Karpas-422 (cell line): ENCODE measurements at places on chromosomes 12 and 14. TPM values are rescaled to one million over a fixed set of nuclear protein-coding genes. Genes with fewer than 3 reads are reported as not detected.

GZMB gene
- total RNA-seq: not detected in 2 replicates

SDS gene
- total RNA-seq: not detected in 2 replicates

SLCO1B3 gene
- total RNA-seq: not detected in 2 replicates

FIGNL2 gene
- not detected in 2 replicates for total RNA-seq

LRFN5 gene
- not detected in 2 replicates for total RNA-seq

PDZRN4 gene
- 2.4 and 3.6 TPM in 2 replicates for total RNA-seq

KRT77 gene
- total RNA-seq: not detected in 2 replicates

DNA sequence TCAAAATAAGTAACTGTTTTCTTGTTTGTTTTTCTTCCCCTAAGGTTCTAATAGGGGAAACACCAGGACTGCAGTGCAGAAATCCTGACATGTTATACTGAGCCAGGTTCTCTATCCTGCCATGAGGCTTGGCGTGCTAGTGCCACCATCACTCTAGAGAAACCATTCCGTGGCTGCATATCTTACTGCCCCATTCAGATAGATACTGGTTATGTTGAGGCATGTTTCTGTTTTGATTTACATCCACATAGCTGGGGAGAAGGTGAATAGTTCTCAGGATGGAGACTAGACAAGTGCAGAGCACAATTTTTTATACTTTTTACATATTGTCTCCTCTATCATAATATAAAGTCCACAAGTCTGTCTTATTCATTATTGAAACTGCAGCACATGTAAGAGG, 11.5 kb downstream of the MAGOHB start:
- H3K4me1 ChIP-seq: no peaks in the 10 kb centered on the region
- peaks cover 28% of the 10 kb centered on the region; the same call in 1 of the 2 replicates for H3K36me3 ChIP-seq
- no peaks in the 10 kb centered on the region for H3K27me3 ChIP-seq
- DNase-seq: no peak
- H3K4me3 ChIP-seq: no peak overlapping the region
- H3K27ac ChIP-seq: no peak overlapping the region

DNA sequence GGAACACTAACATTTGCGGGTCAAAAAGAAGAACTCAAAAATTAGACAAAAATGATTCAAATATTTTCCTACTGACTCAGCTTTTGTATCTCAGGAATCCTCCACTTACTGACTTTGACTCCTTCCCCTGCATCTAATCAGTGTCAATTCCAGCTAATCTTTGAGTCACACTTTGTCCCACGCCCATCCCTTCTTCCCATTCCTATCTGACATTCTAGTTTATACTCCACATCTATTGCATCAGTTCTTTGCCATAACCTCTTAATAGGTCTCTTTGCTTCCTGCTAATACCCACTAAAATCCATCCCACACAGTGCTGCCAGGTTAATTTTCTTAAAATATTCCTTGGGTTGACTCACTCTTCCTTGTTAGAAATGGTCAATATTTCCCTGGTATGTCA, 19.1 kb downstream of the BBS10 start:
- H3K27ac ChIP-seq: no peak overlapping the region
- no peak overlapping the region for H3K4me3 ChIP-seq
- H3K27me3 ChIP-seq: no peaks in the 10 kb centered on the region
- DNase-seq: no peak
- H3K4me1 ChIP-seq: no peaks in the 10 kb centered on the region
- no peaks in the 10 kb centered on the region for H3K36me3 ChIP-seq

DNA sequence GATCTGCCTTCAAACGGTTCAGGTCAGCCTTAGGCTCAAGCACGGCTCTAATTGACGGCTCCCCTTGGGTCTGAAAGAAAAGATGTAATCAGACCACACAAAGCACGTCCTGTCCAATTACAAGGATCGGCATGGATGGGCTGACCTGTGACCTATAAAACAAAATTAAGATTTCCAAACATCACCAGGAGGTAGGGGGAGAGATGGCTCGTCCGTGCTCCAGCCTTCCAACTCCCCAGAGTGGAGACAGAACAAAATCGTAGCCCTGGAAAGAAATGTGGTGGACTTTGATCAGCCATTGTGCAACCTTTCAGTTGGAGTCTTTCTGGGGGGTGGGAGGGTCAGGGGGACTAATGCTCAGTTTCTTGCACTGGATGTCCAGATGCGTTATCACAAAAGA, 226.6 kb upstream of the DIO3 start:
- H3K36me3 ChIP-seq: no peaks in the 10 kb centered on the region
- H3K4me3 ChIP-seq: no peak overlapping the region
- H3K27me3 ChIP-seq: no peaks in the 10 kb centered on the region
- no peak for DNase-seq

GRCh38 chr12:9673404-9674225, 4.1 kb downstream of the CLEC2D start:
- H3K27ac ChIP-seq: no peak overlapping the region
- no peak overlapping the region for H3K4me3 ChIP-seq
- peaks cover 5% of the 10 kb centered on the region for H3K4me1 ChIP-seq
- DNase-seq: no peak
- H3K27me3 ChIP-seq: no peaks in the 10 kb centered on the region

DNA sequence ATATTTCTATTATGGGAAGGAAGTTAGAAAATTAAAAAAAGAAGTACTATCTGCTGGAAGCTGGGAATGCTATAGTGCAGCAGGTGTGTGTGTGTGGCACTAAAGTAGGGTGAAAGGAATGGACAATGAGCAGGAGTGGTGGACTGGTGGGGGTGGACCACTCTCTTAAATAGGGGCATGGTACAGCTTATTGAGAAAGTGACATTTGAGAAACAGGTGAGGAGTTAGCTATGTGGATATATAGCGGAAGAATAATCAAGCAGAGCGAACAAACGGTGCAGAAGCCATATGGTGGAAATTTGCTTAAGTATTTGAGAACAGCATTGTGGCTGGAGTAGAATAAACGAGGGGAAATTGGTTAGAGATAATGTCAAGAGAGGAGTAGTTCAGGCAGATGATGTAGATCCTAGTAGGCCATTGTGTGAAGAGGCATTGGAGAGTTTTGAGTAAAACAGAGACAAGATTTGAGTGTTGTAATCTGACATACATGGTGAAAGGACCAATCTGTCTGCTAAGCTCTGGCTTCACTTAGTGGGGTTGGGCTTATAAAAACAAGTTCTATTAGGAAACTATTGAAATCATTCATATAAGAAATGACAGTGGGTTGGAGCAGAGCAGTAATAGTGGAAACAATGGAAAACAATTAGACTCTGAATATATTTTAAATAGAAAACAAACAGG, 149.2 kb upstream of the SYT10 start:
- no peak overlapping the region for H3K27ac ChIP-seq
- no peak overlapping the region for H3K4me3 ChIP-seq
- no peak for DNase-seq
- no peaks in the 10 kb centered on the region for H3K4me1 ChIP-seq

- no peak for DNase-seq
- H3K27me3 ChIP-seq: no peaks in the 10 kb centered on the region
- H3K4me1 ChIP-seq: no peaks in the 10 kb centered on the region
- H3K4me3 ChIP-seq: no peak overlapping the region
Measured at GRCh38 chr12:10567813-10568212, 45.6 kb downstream of the MAGOHB start.

- H3K27me3 ChIP-seq: no peaks in the 10 kb centered on the region
- H3K27ac ChIP-seq: no peak overlapping the region
- no peak for DNase-seq
- no peak overlapping the region for H3K4me3 ChIP-seq
- H3K4me1 ChIP-seq: no peaks in the 10 kb centered on the region
Measured at GRCh38 chr12:27618836-27619235, 77.4 kb upstream of the REP15 start.

- no peak overlapping the region for H3K4me3 ChIP-seq
- H3K27ac ChIP-seq: peak overlapping the region; percentile 91; the same call in 1 of the 2 replicates
- H3K27me3 ChIP-seq: no peaks in the 10 kb centered on the region
- H3K36me3 ChIP-seq: no peaks in the 10 kb centered on the region
Measured at GRCh38 chr14:67510836-67511235, 22.3 kb upstream of the PLEKHH1 start.

DNA sequence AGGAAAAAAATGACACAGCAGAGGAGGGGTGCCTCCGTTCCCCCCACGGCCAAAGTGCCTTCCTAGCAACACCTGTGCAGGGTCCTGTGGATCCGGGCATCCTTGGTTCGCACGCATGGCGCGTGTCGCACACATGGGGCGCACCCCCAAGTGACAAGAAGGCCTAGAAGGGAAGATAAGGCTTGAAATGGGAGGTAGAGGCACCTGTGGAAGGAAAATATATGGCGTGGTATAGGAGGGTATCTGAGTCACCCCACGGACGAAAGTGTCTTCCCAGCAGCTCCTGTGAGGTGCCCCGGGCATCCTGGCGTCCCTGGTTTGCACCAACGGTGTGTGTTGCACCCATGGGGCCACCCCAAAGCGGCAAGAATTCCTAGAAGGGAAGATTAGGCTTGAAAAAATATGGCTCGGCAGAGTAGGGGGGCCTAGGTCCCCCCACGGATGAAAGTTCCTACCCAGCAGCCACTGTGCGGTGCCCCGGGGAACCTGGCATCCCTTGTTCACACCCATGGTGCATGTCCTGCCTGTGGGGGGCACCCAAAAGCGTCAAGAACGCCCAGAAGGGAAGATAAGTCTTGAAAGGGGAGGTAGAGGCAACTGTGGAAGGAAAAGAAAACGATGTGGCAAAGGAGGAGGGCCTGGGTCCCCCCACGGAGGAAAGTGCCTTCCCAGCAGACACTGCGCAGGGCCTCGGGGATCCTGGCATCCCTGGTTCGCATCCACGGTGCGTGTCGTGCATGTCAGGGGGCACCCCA, 280.0 kb downstream of the ALG10 start:
- no peaks in the 10 kb centered on the region for H3K27me3 ChIP-seq
- H3K4me3 ChIP-seq: no peak overlapping the region
- H3K4me1 ChIP-seq: no peaks in the 10 kb centered on the region
- no peak for DNase-seq
- H3K36me3 ChIP-seq: no peaks in the 10 kb centered on the region
- H3K27ac ChIP-seq: no peak overlapping the region

GRCh38 chr12:69324797-69325466, 23.2 kb upstream of the LYZ start:
- H3K36me3 ChIP-seq: no peaks in the 10 kb centered on the region
- no peak overlapping the region for H3K27ac ChIP-seq
- H3K4me3 ChIP-seq: no peak overlapping the region
- no peaks in the 10 kb centered on the region; the same call in 1 of the 2 replicates for H3K27me3 ChIP-seq
- H3K4me1 ChIP-seq: peaks cover 32% of the 10 kb centered on the region

DNA sequence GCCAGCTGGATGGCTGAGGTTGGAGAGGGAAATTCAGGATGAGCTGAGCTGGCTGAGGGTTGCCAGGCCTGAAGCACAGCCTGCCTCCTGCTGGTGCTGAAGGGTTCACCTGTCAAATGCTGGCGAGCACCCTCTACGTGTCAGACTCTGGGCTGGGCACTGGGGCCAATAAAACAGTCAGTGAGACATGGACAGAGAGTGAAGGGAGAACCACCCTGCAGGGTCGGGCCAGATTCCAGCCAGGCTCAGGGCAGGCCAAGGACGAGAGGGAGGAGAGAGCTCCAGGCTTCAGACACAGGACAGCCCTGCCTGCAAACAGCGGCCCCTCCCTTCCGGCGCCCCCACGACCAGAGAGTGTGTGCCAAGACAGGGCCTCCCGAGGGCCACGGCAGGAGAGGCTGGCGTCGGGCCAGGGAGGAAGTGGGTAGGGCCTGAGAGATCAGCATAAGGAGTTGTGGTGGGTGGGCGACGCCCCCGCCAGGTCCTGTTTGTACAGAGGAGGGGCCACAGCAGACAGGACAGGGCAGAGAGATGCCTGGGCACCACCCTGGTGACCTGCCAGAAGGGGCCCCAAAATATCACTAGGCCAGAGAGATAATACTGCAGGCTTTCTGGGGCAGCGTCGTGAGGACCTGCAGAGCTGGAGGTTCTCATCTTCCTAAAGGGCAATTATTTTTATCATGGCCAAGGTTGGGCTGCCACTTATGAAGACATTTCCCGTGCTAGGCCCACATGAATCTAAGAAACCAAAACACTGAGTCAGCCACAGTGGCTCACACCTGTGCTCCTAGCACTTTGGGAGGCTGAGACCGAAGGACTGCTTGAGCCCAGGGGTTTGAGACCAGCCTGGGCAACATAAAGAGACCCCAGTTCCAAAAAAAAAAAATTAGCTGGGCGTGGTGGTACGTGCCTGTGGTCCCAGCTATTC, 73.1 kb upstream of the GPR68 start:
- peak overlapping the region; percentile 34 for H3K27ac ChIP-seq
- peaks cover 45% of the 10 kb centered on the region for H3K4me1 ChIP-seq
- H3K4me3 ChIP-seq: no peak overlapping the region
- H3K36me3 ChIP-seq: peaks cover 18% of the 10 kb centered on the region; the same call in 1 of the 2 replicates

DNA sequence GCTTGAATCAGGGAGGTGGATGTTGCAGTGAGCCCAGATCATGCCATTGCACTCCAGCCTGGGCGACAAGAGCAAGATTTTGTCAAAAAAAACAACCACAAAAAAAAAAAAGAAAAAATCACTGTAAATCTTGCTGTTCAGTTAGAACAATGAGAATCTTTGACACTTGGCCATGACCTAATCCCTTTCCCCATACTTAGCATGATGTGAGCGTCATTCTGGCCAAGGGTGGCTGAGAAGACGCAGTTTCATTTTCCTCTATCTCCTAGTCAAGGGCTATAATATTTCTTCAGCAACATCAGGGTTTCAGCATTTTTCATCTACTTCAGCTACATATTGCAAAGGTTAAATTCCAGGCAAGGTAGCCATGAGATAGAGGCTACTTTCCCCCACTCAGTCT, 599.4 kb upstream of the MDGA2 start:
- DNase-seq: no peak
- no peaks in the 10 kb centered on the region for H3K4me1 ChIP-seq
- H3K36me3 ChIP-seq: no peaks in the 10 kb centered on the region
- no peak overlapping the region for H3K4me3 ChIP-seq

DNA sequence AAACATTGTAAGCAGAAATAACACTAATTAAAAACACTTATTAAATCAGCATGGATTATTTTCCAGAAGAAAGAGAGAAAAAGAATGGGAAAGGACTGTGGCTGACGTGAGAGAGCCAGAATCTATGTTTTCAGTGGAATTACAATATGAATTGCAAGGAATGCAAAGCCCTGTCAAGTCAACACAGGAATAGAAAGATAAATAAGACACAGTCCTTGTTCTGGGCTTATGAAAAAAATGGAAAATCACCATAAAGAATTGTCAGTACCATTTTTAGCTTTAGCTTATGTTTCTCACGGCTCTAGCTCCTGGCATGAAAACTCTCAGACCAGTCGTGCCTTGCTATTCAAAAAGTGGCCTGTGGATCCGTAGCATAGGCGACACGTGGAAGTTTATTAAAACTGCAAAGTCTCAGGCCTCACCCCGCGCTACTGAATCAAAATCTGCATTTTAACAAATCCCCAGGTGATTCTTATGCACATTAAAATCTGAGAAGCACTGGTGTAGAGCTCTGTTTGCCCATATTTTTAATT, 549.1 kb downstream of the RPS29 start:
- H3K27ac ChIP-seq: no peak overlapping the region
- DNase-seq: no peak
- no peaks in the 10 kb centered on the region for H3K4me1 ChIP-seq

- no peak overlapping the region for H3K4me3 ChIP-seq
- no peaks in the 10 kb centered on the region for H3K36me3 ChIP-seq
- no peaks in the 10 kb centered on the region for H3K4me1 ChIP-seq
- H3K27ac ChIP-seq: no peak overlapping the region
Measured at GRCh38 chr12:107590413-107590812, 95.2 kb upstream of the PWP1 start.

- no peaks in the 10 kb centered on the region for H3K36me3 ChIP-seq
- peaks cover 4% of the 10 kb centered on the region; the same call in 1 of the 2 replicates for H3K4me1 ChIP-seq
- no peaks in the 10 kb centered on the region for H3K27me3 ChIP-seq
- no peak for DNase-seq
- no peak overlapping the region for H3K4me3 ChIP-seq
Measured at GRCh38 chr14:77808250-77808649, 8.3 kb downstream of the ADCK1 start.
